Kidney tubule cell (primary cell): ENCODE measurements at places on chromosomes 11 and 22.

DNA sequence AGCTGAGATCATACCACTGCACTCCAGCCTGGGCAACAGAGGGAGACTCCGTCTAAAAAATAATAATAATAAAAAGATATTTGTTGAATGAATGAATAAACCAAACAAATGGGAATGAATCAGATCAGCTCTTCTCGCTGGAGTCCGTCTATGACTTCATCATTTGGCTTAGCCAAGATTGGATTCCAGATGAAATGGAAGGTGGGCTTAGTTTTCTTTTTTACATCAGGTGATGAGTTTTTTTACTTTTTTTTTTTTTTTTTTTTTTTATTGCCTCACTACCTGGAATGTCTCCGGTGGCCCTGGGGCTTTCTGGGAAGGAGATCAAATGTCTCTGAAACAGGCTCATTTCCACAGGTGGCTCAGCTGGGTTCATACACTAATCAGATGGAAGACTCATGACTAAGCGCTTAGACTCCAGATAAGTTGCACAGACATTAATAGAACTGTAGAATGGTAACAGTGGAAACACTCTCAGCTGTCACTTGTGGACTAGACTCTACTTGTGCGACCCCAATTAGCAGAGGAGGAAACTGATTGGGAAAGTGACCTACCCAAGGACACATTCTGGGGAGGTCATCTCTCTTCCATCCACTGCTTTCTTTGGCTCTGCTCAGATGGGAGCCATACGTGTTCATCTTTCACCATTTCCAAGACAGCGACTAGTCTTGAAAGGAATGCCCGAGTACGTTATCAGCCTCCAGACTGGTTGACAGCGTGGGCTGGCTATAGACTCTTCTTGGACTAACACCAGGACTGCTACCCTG, 20.5 kb upstream of the RBFOX2 start:
- peak; percentile 18 for DNase-seq

DNA sequence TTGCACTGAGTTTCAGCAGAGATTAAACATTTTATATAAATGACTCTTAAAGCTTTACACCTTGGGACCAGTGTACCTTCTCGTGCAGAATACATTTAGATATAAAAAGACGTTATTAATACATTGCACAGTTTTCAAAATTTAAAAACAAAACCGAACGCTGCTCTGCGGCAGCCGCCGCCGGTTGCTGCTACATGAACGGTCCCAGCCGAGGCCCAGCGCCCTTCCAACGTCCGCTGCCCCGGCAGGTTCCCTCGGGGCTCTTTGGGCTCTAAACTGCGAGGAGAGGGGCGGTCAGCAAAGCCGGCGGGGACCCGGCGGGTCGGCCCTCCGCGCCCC, 2.0 kb downstream of the CDKN1C start:
- no peak for DNase-seq

DNA sequence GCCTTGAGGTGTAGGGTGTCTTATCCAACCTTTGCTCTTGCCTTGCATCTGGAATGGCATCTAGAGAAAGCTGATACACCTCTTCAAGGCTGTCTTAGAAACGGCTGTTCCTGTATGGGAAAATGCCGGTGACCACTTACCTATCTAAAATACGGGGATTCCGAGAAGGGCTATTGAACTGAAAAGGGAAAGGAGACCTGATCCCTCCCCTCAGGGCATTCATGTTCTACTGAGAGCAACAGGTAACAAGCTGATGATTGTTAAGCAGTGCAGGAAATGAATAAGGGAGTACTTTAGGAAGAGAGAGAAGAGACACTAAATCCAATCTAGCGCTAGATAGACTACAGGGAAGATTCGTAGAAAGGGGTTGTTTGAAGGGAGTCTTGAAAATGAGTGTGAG, 1388.1 kb downstream of the FAM181B start:
- no peak for DNase-seq

DNA sequence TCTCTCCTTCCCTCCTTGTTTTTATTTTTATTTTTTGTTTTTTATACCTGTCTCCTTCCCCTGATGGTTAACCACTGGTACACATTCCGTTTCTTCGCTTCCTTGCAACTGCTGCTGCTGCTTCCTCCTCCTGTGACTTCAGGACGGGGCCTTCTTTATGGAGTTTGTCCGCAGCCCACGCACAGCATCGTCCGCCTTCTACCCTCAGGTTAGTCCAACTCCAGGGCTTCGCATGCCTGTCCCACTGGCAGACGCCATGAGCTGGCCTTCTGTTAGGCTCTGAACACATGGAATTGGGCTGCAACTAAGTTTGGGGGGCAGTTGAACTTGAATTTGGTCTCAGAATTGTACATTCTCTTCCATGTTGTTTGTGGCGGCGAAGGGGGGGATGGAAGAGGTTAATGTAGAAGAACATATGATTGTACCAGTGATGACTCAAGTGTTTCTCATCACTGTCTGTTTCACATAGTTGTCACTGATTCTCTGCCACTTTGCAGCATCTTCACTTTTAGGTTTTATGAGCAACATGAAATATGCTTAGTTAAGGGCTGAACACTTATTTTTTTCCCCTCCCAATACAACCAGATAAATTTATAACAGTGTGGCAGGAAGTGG, 83.0 kb upstream of the YWHAH start:
- no peak for DNase-seq

DNA sequence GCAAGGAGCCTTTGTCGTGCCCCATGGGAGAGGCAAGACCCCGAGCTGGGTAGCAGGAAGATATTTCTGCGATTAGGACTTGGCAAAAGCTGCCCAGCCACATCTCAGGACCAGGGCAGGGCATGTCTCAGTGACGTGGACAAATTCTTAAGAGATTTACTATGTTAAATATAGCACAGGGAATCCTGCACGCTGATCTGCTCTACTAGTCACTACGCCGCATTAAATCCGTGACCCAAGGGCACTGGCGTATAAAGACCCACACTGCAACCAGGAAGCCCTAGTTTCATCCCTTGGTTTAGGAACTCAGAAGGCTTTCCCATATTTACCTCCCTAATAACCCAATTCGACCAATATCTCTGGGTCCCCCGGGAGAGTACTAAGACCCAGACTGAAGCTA, 35.1 kb downstream of the AP1B1 start:
- no peak for DNase-seq

DNA sequence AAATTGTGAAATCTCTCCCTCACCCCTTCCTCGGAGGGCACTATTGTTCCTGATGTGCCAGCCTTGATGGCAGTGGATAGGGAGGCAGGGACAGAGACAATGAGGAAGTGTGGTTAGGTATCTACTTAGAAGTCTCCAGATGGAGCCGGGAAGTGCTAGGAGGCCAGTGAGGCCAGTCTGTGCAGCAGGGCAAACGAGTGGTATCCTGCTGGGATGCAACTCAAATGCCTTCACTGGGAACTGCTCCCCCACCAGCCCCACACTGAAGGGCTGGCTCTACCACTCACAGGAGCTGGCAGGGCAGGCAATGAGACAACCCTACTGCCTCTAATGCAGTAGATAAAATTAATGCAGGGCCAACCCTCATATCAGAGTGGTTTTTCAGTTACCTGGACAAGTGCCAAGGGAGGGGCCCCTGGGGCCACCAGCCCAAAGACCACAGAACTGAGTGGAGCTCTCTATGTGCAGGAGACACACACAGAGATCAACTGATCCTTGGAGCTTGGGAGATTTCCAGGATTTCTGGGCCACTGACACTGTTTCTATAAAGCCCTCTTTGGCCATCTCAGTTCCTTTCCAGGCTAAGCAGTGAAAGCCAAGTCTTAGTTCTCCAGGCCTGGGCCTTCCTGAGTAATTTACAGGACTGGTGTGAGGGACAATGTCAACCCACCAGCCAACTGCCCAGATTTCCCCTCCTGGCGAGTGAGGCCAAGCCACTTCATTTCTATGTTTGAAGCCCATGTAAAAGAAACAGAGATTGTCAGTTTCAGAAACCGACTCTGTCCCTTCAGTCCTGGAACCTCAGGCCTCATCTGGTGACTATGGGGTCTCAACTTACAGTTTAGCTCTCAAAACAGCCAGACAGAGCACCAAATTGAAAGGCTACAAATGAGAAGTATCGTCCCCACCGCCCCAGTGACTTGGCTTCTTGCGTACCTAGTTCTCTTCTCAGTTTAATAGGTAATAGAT, 4.1 kb downstream of the MIF start:
- no peak for DNase-seq

DNA sequence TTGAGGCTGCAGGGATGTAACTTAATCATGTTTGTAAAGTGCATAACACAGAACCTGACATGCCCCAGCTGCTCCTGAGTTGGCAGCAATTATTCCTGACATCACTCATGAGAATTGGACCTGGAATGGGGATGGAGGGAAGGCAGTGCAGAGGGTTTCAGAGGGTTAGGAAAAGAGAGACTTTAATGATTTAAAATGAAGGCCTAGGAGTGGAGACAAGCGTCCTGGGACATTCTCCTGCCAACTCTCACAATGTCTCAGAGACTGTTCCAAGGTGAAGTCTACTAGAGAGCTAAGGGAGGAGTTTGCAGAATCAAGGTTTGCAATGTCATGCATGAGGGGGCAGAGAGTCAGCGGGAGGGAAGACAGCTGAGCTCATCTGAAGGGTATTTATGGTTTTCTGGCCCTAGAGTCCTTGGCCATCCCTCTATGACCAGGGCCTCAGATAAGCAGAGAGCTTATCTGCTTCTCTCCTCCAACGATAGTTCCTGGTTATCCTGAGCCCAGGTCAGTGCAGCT, 36.9 kb downstream of the GGTLC2 start:
- peak; percentile 82 for DNase-seq

DNA sequence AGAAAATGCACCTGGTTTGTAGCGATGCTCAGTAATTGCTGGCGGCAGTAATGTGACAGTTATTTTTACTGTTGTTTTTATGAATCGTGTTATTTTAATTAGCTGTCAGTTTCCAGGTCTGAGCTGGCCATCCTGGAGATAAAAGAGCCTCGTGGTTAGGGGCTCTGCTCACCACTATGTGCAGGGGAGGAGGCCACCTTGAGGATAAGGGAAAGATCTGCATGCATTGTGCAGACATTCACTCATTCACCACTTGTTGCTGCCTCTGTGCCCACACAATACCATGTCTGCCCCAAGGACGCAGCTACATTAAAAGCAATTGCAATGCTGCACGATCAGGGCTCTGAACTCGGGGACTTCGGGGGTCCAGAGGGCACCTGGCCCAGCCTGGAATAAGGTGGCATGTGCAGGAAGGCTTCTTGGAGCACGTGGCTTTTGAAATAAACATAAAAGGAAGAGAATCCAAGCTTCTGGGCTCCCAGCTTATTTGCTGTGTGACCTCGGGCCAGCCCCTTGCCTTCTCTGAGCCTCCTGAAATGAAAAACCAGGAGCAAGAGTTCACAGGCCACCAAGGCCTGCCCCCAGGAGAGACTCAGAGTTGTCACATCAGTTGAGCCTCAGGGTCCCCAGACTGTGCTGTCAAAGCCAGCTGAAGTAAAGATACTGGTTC, 44.7 kb upstream of the SHISAL1 start:
- DNase-seq = no peak

DNA sequence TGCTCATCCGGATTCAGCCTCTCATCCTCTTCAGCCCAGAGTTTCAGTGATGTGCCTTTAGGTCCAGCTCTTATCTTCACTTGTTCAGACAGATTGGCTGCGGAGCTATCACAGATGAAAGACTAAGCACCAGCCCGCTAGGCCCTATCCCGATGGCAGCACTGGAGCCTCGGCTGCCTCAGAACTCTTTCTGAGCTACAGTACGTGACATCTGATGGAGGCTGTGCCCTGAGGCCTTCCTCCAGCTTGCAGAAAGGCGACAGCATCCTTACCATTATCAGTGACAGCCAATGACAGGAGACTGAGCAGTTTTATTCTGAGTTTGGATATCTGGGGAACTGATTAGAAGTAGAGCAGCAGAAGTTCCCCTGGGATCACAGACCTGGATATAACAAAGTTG, 4.0 kb downstream of the OR8B8 start:
- no peak for DNase-seq

DNA sequence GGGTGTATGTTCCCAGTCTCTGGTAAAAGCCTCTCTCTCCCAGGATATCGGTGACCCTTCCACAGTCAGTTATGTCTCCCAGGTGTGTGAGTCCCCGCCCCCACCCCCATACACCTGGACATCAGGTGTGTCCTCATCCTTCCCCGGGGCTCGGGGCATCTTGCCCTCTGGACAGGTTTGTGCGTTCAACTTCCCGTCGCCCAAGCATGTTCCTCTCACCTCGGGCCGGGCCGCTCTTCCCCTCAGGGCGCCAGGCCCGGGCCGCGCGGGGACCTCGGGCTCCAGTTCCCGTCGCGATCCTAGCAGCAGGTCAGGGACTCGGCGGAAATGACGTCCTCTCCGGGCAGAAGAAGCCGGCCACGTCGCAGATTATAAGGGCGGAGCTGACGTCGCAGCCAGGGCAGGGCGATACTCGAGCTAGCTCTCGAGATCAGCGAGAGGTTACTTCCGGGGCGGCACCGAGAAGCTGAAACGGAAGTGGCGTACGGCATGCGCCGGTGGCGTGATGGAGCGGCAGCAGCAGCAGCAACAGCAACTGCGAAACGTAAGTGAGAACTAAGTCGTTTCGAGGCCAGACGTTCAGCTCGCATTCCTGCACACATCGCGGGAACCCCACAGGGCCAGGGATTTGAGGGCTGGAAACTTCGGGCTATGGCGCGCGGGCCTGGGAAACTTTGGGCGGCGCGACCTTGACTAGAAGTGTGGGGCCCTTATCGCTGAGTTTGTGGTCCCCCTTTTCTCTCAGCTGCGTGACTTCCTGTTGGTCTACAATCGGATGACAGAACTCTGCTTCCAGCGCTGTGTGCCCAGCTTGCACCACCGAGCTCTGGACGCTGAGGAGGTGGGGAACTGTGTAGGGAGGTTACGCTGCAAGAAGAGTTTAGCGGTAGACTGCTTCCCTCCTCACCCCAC, at the start of the genes ARFIP2 and TIMM10B:
ARFIP2 (minus strand) TSS at position 320 of the 912 bp plus-strand sequence. CDS start 910 bp downstream, outside the sequence.
TIMM10B (plus strand) TSS at position 490 of the 912 bp plus-strand sequence; CDS start at position 506, 16 bp downstream.
- DNase-seq = peak; percentile 98

GRCh38 chr22:45512363-45512762, 9.7 kb downstream of the FBLN1 start:
- DNase-seq = no peak

DNA sequence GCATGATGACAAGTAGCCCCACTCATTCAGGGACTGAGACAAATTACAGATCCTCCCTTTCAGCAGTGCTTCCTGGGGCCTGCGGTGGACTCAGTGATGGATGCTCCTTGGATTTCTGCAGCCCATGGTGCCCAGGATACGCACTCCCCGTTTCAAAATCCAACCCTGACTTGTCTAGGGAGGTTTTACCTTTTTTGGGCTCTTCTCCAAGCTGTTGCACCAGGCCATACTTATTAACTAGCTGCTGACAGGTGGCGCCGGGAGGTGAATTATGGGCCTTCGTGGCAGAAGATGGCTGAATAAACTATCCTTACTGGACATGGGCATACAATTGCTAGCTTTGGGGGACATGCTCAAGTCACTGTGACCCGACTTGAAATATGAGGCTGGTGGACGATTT, 324.3 kb upstream of the SYN3 start:
- DNase-seq = peak; percentile 46

DNA sequence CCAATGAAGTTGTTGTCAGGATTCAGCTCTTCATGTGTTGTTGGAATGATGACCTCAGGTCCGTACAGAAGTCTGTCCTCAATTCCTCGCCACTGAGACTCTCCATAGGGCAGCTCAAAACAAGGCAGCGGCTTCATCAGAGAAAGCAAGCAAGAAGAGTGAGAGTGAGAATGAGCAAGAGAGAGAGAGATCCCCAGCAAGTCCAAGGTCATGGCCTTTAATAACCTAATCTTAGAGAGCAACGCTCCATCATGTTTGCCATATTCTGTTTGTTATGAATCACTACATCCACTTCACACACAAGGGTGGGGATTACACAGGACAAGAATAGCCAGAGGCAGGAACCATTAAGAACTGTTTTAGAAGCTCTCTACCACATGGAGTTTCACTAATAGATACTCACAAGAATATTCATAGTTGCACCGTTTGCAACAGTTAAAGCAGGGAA, 23.3 kb upstream of the MMP7 start:
- DNase-seq = no peak

GRCh38 chr11:315051-315481, 1.2 kb downstream of the IFITM1 start:
- no peak for DNase-seq
